ENCODE measurements at places on chromosomes 2 and 18.

DNA sequence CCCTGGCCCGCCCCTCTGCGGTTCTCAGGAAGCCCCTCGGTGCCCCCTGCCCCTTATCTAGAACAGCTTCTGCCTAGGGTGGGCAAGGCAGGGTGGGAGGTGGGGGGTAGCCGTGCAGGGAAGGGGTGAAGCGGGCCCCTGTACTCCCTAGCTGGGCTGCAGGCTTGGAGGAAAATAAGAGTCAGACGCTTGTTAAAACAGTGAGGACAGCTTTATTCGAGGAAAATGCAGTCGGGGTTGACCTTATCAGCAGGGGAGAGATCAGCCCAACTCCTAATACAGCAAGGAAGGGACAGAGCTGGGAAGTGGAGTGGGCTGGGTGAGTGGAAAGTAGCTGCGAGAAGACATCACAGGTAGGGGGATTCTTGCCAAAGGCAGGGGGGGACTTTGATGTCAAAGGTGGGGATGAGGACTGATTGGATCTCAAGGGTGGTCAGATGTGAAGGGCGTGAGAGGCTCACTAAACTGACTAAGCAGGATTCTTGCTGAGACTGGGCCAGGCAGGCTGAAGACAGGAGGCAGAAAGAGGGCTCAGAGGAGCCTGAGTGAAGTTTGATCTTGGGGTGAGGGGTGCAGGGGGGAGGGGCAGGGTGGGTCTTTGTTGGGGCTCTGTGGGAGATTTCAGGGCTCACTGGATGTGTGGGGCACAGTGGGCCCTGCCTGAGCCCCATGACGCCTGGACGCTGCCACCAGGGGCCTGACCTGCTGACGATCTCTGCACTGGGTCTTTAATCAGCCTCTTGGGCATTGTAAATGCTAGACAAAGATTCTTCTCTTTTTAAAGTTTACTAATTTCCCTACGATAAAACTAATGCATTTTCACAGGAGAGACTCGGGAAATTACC is 29.9 kb downstream of the HPCAL1 start:
- no peak for DNase-seq

- no peak for DNase-seq
Measured at GRCh38 chr2:182444170-182444569, 17.3 kb upstream of the PDE1A start.

- no peak for DNase-seq
Measured at GRCh38 chr18:76361219-76361618, 133.8 kb downstream of the ZNF516 start.

DNA sequence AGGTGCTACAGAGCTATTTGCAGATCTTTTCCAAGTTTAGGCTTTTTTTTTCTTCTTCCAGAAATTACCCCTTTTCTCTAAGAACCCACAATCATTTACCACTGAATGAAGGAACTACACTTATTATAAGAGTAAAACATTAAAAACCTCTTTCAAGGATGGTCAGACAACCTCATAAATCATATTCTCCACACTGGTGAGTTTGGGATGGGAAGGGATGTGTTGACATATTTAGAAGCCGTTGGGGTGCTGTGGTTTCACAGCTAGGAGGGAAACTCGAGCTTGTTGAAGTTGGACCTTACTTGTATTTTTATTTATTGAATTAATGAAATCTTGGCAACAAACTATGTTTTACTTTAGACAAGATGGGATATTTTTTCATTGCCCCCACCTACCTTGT is 289.4 kb upstream of the MEIS1 start:
- no peak for DNase-seq

GRCh38 chr2:232333361-232334135 is 45.0 kb upstream of the ALPP start:
- no peak for DNase-seq

DNA sequence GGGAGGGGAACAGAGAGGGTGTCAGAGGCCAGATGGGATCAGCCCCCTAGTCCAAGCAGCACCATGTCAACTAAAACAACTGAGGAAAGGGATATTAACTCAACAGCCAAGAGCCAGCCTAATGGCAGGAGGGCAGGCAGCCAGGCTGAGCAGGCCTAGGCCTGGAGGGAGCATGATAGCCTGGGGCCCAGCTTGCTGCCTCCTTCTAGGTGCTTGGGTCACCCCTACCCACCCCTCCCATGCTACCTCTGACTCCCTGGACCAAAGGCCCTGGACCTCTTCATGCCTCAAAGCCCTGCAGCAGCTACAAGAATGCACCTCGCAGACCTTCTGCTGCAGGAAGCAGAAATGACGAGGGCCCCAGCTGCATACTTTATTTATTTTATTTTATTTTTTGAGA is 22.1 kb upstream of the TNS1 start:
- DNase-seq, result no peak

DNA sequence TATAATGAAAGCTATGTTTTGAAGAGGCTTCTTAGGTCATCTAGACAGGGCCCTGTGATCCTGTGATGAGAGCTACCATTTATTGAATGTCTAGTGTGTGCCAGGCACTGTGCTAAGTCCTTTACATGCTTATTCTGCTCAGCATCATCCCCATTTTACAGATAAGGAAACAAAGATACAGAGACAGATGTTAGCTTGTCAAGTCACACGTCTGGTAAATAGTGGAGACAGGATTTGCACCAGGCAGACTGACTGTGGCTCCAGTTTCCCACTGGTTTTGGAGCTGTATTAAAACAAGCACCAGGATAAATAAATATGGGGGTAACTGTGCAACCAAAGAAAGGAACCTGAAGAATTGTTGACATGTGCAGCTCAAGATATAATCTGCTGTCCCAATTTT is 19.2 kb upstream of the EML6 start:
- DNase-seq, result no peak
